Naive thymus-derived CD4-positive, alpha-beta T cell (primary cell): ENCODE measurements at places on chromosomes 1 and 21. TPM values are rescaled to one million over a fixed set of nuclear protein-coding genes. Genes with fewer than 3 reads are reported as not detected.

- no peak overlapping the region for H3K4me3 ChIP-seq
- H3K27me3 ChIP-seq = no peaks in the 10 kb centered on the region
- H3K36me3 ChIP-seq = no peaks in the 10 kb centered on the region
- DNase-seq = no peak
- H3K4me1 ChIP-seq = no peaks in the 10 kb centered on the region
Measured at GRCh38 chr21:16583556-16583955, 853.8 kb downstream of the USP25 start.

- H3K27me3 ChIP-seq = no peaks in the 10 kb centered on the region
- no peak for DNase-seq
- no peak overlapping the region for H3K4me3 ChIP-seq
Measured at GRCh38 chr1:182917378-182917777, 35.6 kb downstream of the SHCBP1L start.

DNA sequence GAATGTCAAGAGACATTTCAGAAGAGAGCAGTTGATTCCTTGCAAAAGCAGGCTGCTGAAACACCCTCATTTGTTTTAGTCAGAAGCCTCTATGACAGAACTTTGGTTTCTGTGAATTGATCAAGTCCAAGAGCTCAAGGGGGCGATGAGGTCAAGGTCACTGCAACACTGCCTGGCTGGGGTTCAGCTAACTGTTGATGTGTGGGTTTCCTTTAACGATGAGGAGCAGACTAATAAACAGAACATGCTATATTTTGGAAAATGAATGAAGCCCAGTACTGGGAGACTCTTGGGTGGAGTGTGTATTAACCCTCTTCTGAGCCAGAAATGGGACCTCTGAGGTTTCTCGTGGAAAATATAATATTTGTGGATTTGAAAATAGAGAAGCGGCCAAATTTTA, 109.3 kb downstream of the ZC3H11B start:
- no peaks in the 10 kb centered on the region for H3K27me3 ChIP-seq
- DNase-seq = no peak
- no peaks in the 10 kb centered on the region for H3K4me1 ChIP-seq
- H3K36me3 ChIP-seq = no peaks in the 10 kb centered on the region
- no peak overlapping the region for H3K4me3 ChIP-seq
- no peak overlapping the region for H3K27ac ChIP-seq

SLC30A10 gene
- total RNA-seq = not detected

GMEB1 gene
- 18.4 TPM for total RNA-seq

DFFB gene
- 19.2 TPM for total RNA-seq

GRCh38 chr1:185696422-185697150, 37.6 kb upstream of the HMCN1 start:
- no peaks in the 10 kb centered on the region for H3K4me1 ChIP-seq
- no peak overlapping the region for H3K27ac ChIP-seq
- DNase-seq = no peak

OR10K2 gene
- total RNA-seq = not detected

DNA sequence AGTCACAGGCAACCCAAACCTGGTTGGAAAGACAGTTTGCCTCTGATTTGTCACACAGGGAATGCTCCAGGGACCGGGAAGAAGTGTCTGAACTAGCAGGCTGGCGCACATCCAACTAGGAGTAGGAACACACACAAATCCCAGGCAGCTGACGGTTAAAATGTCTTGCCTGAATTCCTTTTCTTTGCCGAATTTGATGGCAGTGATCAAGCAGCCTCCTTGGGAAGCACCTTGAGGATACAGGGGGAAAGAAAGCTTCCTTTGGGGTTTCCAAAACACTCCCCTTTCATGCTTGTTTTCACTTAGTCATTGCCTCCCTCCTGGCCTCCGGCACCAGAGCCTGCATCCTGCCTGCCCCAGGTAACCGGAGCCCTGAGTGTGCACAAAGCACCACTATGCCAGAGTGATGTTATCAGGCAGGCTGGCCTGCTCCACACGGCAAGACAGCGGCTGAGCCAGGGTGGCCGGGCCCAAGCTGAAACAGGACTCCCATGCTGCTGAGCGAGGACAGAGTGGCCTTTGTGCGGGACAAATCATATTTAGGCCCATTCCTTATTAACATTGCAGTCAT, 193.8 kb downstream of the LMX1A start:
- no peak for DNase-seq
- H3K4me1 ChIP-seq = no peaks in the 10 kb centered on the region
- H3K27me3 ChIP-seq = no peaks in the 10 kb centered on the region
- no peak overlapping the region for H3K27ac ChIP-seq
- H3K36me3 ChIP-seq = no peaks in the 10 kb centered on the region
- no peak overlapping the region for H3K4me3 ChIP-seq

KPRP gene
- not detected in 2 replicates for total RNA-seq

GRCh38 chr1:168218658-168219057, 7.1 kb upstream of the SFT2D2 start:
- H3K27ac ChIP-seq = no peak overlapping the region
- DNase-seq = no peak
- H3K4me3 ChIP-seq = no peak overlapping the region
- H3K27me3 ChIP-seq = no peaks in the 10 kb centered on the region
- H3K36me3 ChIP-seq = no peaks in the 10 kb centered on the region

- no peaks in the 10 kb centered on the region for H3K27me3 ChIP-seq
- H3K36me3 ChIP-seq = no peaks in the 10 kb centered on the region
- H3K4me3 ChIP-seq = no peak overlapping the region
- H3K4me1 ChIP-seq = no peaks in the 10 kb centered on the region
- no peak for DNase-seq
- H3K27ac ChIP-seq = no peak overlapping the region
Measured at GRCh38 chr1:186518822-186519381, 58.0 kb upstream of the PDC start.

LCE1C gene
- total RNA-seq = not detected

- no peaks in the 10 kb centered on the region for H3K27me3 ChIP-seq
- no peak overlapping the region for H3K4me3 ChIP-seq
- H3K36me3 ChIP-seq = no peaks in the 10 kb centered on the region
- DNase-seq = no peak
Measured at GRCh38 chr21:37673801-37674575, 242.3 kb downstream of the KCNJ6 start.

- no peak overlapping the region for H3K4me3 ChIP-seq
- DNase-seq = no peak
- no peaks in the 10 kb centered on the region for H3K27me3 ChIP-seq
Measured at GRCh38 chr1:51070011-51070410, 32.0 kb upstream of the C1orf185 start.

DNA sequence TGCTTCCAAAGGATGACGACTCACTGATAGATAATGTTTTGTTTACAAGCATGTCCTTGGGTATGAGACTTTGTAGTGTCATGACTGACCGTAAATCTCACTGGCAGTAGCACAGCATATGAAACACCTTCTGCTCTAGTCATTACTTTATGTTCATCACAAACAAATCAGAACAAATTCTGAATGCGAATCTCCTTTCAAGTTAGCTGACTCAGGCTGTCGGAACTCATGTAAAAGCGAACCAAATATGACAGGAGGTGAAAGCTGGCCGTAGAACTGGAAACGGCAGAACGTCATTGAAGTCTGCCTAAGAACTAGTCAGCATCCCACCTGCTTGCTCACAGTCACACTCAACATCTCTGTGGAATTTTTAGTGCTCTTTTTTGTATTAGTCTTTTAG, 143.9 kb downstream of the RGS7 start:
- H3K36me3 ChIP-seq = no peaks in the 10 kb centered on the region
- DNase-seq = no peak
- H3K27ac ChIP-seq = no peak overlapping the region
- H3K27me3 ChIP-seq = no peaks in the 10 kb centered on the region
- H3K4me1 ChIP-seq = no peaks in the 10 kb centered on the region
- no peak overlapping the region for H3K4me3 ChIP-seq

DNA sequence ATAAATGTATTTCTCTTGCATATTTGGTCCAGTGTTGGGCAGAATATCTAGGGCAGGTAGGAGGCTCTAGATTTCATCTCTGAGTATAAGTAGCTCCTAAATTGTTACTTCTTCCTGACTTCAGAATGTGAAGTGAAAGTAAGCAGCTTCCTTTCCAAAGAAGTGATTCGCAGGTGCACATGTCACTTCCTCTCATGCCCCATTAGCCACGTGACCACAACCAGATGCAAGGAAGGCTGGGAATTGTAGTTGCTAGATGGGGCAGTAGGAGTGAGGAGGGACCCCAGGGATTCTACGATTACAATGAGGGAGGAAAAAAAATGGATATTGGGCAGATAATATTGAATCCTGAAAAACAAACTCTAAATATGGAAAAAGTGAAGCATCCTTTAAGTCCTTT, 113.2 kb upstream of the CYYR1 start:
- DNase-seq = peak; percentile 22
- H3K27ac ChIP-seq = no peak overlapping the region
- no peaks in the 10 kb centered on the region for H3K4me1 ChIP-seq
- no peak overlapping the region for H3K4me3 ChIP-seq

DNA sequence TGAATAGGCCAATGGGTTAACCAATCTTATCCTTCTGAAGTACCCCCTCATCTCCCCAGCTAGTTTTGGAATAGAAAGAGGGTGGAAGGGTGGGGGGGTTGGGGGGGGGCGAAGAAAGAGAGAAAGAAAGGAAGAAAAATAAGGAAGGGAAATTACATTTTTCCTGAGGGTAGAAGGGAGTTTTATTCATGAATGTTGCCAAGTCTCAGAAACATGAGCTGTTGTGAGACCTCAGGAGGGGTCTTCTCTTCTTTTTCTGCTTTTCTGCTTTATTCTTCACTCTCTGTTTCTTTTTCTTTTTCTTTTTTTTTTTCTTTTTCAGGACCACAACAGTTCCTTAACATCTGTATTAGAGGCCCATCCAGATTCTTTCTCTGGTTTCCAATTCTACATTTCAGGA, 6.0 kb upstream of the TRIM67 start:
- H3K27ac ChIP-seq = no peak overlapping the region
- no peak overlapping the region for H3K4me3 ChIP-seq
- no peaks in the 10 kb centered on the region for H3K27me3 ChIP-seq
- H3K4me1 ChIP-seq = no peaks in the 10 kb centered on the region

TBX19 gene
- 2.2 TPM in 2 replicates for total RNA-seq

- no peaks in the 10 kb centered on the region for H3K36me3 ChIP-seq
- H3K4me1 ChIP-seq = no peaks in the 10 kb centered on the region
- no peak overlapping the region for H3K27ac ChIP-seq
- no peak overlapping the region for H3K4me3 ChIP-seq
- DNase-seq = no peak
Measured at GRCh38 chr1:151737479-151737878, 16.2 kb downstream of the RIIAD1 start.
